ENCODE measurements at places on chromosomes 7 and 10. TPM values are rescaled to one million over a fixed set of nuclear protein-coding genes. Genes with fewer than 3 reads are reported as not detected.

GPR26 gene
- total RNA-seq = not detected

NKX2-3 gene
- total RNA-seq = 0.07 TPM

SKIDA1 gene
- total RNA-seq = 0.91 TPM

FAM3C gene
- 36.5 TPM for total RNA-seq

ZCCHC24 gene
- 4.4 TPM for total RNA-seq

LIPF gene
- not detected for total RNA-seq

AGBL3 gene
- 0.55 TPM for total RNA-seq

TMEM140 gene
- 1.1 TPM for total RNA-seq

OR2A2 gene
- total RNA-seq = not detected

TRIM8 gene
- total RNA-seq = 46.8 TPM

NUDT13 gene
- total RNA-seq = 5.4 TPM

GALNT17 gene
- not detected for total RNA-seq

MBL2 gene
- not detected for total RNA-seq

ADCY1 gene
- 2.4 TPM for total RNA-seq
